H7 (cell line): ENCODE measurements at places on chromosomes 6 and 20.

GRCh38 chr6:162621246-162621645, 106.3 kb downstream of the PRKN start:
- DNase-seq, result peak; percentile 13

GRCh38 chr20:57440678-57441509, 49.7 kb downstream of the RBM38 start:
- DNase-seq, result peak; percentile 86

DNA sequence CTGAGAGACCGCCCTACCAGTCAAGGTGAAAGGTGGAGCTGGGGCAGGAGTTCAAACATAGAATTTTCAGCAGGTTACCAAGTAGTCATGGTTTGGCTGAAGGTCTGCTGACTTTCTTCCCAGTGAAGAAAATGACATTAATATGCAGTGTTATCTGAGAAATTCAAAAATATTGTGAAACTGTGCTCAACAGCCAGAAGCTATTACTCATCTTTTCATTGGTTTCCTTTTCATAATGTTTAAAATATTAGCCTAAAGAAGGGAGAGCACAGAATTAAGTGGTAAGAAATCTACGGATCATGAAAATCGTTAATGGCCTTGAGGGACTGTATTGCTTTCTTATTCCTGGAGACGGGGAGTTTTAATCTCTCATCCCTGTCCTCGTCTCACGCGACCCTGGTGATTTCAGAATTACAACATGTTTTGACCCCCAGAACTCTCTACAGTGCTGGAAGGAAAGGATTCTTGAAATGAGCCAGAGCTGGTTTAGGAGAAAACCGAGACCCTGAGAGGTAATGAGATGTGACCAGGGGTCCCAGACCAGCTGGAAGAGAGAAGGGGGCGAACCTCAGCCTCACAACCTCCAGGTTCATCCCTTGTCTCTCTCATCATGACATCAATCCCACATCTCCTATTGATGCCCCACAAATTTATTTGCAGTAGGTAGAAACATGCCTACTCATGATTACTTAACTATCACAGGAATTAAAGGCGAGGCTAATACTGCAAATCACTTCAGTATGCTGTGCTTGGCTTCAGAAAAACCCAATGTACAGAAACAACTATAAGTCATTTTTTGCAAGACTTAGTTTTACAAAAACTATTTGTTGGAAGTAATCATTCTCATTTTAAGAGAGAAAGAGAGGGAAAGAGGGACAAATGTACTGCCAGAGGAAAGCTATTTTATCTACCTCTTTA, 209.5 kb downstream of the FNDC1 start:
- no peak for DNase-seq

DNA sequence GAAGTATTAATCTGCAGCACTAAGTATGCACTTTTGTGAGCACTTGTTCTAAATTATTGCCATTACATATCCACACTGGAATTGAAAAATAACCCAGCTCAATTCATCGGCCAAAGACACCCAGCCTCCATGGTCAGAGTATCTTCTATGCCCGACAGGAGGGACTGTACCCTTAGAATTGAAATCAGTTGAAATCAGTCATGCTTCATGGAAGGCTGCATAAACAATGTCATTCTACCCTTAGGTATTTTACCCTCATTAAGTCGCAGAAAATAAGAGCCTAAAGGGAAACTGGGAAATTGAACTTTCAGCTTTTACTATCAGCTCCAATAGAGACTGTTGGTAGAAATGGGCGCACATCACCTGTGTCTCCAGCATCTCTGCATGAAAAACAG, 2.9 kb upstream of the RAMACL start:
- no peak for DNase-seq

DNA sequence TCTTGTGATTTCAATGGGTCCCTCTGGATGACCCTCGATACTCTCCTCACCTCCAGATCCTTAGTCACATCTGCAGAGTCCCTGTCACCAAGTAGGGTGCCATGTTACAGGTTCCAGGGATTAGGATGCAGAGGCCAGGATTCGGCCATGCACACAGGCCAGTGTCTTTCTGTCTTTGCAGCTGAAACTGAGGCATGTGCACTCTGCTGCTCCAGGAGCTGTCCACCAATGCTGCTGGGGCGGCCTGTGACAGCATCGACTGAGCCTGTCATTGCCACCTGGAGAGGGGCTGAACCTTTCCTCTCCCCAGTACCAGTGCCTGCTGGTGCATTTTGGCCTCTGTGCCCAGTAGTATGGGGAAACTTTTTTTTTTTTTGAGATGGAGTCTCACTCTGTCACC, 4.4 kb upstream of the RBM38 start:
- DNase-seq, result peak; percentile 9

DNA sequence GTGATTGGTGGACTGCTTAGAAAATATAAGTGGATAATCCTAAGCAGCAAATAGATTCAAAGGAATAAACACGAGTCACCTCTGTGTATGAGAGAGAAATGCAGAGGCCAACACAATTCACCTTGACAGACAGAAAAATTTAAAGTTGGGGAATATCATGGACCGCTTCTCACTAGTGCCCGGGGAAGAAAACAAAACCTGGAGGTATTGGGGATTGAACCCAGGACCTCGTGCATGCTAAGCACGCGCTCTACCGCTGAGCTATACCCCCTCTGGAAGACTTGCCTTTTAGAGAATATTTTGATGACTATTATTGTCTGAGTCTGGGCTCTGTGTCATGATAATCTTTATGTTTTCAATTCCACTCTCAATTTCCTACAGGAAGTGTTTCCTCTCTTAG, 111.9 kb downstream of the TRIM27 start:
- DNase-seq, result peak; percentile 29

GRCh38 chr6:72218125-72218524, 331.8 kb downstream of the RIMS1 start:
- DNase-seq, result peak; percentile 38

DNA sequence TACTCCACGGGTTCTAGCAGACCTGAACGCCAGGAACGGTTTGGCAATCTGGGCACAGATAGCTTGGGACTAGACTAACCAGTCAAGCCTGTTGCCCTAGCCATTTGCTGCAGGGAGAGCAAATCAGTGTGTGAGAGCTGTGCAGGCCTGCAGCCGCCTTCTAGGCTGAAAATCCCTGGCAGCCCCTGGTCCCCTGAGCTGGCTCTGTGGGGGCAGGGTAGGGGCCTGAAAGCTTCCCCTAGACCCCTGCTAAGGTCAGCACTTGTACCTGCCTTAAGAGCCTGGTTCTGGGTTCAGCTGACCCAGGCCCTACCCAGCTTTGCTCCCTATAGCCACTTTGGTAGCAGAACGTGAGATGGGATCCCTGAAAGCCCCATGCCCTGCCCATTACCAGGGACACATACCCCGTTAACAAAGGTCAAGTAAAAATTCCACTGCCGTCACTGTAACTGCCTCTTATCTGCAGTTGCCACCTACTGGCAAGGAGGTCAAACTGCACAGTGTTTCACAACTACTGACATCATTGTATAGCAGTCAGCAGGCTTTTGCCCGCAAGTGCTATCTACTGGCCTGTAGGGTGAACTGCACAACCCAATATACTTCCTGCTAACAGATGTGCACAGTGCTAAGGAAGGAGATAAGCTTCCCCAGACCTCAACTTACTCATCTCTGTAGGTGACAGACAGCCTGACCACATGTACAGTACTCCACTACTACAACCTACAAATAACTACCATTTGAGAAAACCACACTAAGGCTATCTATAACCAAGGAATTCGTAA, 95.1 kb upstream of the OLIG3 start:
- DNase-seq, result peak; percentile 54

DNA sequence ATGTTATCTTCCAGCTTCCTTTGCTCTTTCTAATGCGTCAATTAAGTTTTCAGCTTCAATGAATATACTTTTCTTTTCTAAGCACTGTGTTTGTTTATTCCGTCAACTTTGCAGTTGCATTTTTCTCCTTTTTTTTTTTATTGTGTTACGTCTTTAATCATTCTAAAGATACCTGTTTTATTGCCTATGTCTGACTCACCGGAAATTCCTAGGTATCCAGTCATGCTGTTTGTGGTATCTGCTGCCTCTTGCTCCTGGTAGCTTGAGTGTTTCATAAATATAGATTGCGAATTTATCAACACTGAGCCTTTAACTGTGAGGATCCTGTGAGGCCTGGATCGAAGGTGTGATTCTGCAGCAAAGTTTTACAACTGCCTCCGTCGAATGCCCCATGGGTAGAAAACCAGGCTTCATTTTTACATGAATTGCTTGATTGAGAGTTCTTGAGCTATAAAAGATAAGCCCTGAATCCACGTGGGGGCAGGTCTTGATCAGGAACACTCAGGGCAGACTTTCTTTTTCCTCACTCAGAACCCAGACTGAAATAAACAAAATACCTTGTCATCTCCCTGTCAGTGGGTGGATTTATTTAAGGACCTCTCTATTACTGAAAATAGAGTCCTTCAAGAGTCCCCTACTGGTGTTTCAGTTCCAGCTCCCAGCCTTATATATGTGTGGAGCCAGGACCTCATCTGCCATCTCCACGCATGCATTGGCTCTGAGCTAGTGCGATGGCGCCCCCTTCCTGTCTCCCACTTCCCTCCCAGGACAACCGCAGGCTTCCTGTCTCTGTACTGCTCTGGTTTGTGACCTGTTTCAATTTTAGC, 60.1 kb upstream of the LRRC1 start:
- DNase-seq, result peak; percentile 61

DNA sequence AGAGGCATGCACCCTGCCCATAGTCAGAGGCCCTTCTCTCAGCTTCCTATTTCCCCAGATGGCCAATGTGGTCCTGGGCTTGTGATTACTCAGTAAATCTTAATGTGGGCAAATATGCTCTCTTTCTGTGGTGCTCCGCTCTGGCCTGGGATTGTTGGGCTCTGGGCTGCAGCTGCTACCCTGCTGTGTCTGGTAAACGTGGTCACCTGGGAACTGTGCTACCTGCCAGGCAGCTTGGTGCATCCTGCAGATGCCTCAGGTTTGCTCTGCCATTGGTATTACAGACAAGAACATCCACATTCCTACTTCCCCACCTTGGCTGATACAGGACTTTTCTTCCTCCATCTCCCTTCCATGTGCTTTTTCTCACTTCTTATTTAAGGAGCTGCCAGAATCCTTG, 611.5 kb upstream of the IMPG1 start:
- DNase-seq, result no peak

DNA sequence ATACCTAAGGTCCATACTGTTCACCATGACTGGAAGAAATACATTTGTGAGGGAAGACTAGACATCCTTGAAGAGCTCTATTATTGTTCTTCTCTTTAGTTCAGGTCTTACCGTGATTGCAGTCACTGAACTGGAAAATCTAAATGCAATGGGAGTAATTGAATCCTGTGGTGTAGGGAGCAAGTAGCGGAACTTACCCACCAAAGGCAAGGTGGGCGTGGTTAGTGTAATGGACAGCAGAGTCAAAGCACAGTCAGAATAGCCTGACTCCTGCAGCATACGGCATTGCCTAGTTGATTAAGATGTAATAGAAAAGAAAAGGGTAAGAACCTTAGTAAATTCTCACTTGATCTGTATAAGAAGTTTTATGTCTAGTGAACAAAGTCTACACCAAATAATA, 679.7 kb upstream of the EPHA7 start:
- no peak for DNase-seq

GRCh38 chr6:108610957-108611586, 50.4 kb downstream of the FOXO3 start:
- DNase-seq, result no peak

- no peak for DNase-seq
Measured at GRCh38 chr6:108252055-108252454, 8.8 kb downstream of the SNX3 start.

DNA sequence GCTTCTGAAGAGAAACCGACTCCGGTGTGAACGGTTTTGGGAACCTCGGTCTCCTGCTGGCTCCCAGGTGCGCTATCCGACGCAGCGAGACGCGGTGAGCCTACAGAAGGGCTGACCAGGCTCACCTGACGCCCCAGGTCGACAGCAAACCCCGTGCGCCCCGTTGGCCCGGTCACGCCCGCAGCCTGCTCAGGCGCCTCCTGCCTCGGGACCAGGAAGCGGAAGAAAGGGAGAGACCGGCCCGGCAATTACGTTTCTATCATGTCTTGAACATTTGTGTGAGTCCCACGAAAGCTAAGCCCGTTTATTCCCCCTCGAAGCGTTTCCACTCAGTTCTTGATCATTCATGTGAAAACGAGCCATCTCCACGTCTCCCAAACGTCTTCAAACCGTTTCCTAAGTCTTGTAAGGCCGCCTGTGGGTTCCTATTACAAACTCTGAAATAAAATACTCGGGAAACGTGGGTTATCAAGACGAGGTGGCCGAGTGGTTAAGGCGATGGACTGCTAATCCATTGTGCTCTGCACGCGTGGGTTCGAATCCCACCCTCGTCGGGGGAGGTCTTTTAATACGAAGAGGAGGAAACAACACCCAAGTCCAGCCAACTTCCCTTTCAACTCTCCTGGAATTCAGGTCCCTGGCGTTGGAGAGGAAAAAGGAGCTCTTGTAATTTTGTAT, 150.5 kb upstream of the PRSS16 start:
- peak; percentile 68 for DNase-seq

DNA sequence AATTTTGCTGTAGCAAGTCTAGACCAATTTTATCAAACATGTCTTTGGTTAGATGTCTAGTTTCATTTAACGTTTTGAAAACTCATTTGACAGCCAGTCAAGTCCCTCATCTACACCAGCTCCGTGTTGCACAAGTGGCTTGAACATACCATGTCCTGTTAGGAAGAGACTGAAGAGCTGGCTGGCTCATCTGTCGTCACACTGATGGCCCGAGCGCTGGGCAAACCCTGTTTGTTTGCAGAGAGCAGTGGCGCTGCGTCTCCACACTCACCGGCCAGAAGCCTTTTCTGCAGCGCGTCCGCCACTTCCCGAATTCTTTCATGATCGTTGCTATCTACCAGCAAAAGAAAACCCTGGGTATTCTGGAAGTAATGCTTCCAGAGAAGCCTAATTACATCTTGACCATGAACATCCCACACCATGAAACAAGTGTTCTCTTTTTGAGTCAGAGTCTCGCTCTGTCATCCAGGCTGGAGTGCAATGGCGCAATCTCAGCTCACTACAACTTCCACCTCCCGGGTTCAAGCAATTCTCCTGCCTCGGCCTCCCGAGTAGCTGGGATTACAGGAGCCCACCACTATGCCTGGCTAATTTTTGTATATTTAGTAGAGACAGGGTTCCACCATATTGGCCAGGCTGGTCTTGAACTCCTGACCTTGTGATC, 10.7 kb upstream of the TCFL5 start:
- DNase-seq, result no peak

- DNase-seq, result no peak
Measured at GRCh38 chr6:24972311-24972958, 36.7 kb upstream of the RIPOR2 start.

DNA sequence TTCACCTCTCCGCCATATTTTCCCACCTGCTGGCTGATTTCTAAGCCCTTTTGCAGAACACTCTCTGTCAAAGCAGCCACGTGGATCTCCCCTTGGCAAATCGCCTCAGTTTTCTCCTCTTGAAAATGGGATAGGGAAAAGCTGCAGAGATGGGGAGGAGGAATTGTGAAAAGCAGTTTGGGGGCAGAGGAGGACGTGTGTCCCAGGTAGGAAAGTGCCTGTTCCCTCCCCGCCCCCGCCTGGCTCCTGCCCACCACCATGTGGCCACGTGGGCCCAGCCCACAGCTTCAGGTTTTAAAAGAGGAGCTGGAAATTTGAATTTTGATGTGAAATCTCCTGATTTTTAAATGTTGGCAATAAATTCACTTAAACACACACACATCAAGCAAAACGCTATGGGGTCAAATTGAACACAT, 3.6 kb upstream of the CEBPB start:
- peak; percentile 63 for DNase-seq

- no peak for DNase-seq
Measured at GRCh38 chr6:87340230-87340629, 4.4 kb upstream of the C6orf163 start.

GRCh38 chr6:165559632-165560031, 103.4 kb downstream of the PDE10A start:
- DNase-seq, result no peak

GRCh38 chr20:4555188-4555890, 166.4 kb upstream of the PRND start:
- DNase-seq, result no peak
